ENCODE measurements at places on chromosomes 7 and 10.

- no peak for DNase-seq
These were observed 12.3 kb upstream of the CRPPA start for GRCh38 chr7:16433568-16434122.

- no peak for DNase-seq
These were observed 133.8 kb upstream of the ZNF92 start for GRCh38 chr7:65239707-65240352.

DNA sequence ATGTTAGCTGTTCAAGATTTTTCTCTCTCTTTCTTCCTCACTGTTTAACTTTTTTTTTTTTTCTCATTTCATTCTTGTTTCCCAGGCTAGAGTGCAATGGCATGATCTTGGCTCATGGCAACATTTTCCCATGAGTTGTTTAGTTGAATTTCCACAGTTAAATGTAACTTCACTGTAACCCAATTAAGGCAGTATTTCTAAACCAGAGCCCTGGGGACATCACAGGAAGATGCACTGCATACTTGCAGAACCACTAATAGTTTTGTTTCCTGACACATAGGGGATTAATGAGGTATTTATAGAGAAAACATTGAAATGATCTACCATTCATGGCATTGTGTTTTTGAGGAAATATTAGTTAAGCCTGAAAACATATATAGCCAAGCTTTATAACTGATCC is 795.6 kb upstream of the GHITM start:
- no peak for DNase-seq

GRCh38 chr7:20438694-20439376 is 108.1 kb downstream of the ITGB8 start:
- peak; percentile 6 for DNase-seq

- no peak for DNase-seq
These were observed 67.7 kb upstream of the ITGA8 start for GRCh38 chr10:15787426-15787825.

DNA sequence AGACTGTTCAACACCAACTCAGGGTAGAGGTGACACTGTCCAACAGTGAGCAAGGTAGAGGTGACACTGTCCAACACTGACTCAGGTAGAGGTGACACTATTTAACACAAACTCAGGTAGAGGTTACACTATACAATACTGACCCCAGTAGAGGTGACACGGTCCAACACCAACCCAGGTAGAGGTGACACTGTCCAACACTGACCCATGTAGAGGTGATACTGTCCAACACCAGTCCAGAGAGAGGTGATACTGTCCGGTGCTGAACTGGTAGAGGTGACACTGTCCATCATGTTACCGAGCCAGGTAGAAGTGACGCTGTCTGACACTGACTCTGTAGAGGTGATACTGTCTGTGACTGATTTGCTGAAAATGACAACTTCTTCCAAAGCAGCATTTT is 102.4 kb downstream of the GATA3 start:
- no peak for DNase-seq

GRCh38 chr10:128062331-128062880 is 63.8 kb downstream of the MKI67 start:
- DNase-seq: no peak

DNA sequence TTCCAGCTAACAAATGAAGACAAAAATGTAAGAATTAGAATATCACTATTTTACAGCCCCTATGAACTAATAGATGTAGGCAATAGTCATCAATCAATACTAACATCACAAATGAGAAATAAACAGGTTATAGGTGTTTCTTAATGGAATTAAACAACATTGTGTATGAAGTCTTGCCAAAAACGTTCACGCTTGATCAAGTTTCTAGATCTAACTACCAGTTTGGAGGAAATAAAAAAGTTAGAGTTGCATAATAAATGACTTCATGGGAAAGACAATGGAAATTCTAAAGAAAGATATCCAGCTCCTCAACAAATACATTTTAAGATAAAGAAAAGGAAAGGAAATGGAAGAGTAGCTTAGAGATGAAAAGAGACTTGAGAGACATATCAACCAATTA is 19.7 kb downstream of the TAC1 start:
- DNase-seq: no peak

GRCh38 chr7:40865441-40866233 is 730.8 kb downstream of the SUGCT start:
- DNase-seq: no peak

DNA sequence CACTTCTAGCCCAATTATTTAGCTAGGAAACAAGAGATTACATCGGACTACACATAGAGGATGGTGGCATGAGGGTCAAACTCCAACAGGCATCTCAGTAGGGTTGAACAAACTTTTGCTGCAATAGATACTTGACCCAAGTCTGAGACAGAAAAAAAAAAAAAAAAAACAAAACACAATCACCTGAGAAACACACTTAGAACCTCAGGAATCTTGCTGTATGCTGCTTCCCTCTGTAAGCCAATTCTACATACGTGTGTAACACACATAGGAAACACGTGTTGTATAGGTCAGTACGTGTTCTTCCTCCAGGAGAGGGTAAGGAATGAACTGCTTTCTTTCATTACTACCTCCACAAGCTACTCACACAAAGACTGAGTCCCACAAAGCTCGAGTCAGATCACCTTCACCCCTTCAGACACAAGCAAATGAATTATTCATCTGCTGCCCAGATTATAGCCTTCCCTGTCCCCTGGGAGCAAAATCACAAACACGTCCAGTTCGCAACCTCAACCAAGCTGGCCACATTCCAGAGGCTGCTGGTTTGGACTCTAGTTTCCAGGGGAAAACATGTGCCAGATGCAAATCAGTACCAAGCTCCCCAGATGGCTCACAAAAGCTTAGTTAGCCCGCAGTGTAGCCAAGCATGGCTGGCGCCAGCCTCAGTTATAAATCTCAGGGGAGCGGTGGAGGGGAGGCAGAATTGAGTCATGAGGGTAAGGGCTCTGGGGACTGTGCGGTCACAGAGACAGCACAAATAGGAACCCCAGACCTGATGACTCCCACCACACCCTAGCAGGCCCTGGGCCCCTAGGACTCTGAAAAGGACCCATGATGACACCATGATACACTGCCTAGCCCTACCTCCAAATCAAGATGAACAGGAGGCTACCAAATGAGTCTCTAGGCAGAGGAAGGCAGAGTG is 15.1 kb downstream of the PSAP start:
- DNase-seq: peak; percentile 95

- no peak for DNase-seq
These were observed 6.9 kb downstream of the C7orf57 start for GRCh38 chr7:48042216-48042615.

DNA sequence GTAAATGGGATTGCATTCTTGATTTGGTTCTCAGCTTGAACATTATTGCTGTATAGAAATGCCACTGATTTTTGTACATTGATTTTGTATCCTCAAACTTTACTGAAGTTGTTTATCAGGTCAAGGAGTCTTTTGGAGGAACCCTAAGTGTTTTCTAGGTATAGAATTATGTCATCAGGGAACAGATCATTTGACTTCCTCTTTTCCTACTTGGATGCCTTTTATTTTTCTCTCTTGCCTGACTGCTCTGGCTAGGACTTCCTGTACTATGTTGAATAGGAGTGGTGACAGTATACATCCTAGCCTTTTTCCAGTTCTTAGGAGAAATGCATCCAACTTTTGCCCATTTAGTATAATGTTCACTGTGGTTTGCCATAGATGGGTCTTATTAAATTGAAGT is 48.8 kb downstream of the ANXA8 start:
- no peak for DNase-seq

GRCh38 chr7:29619848-29620555 is 56.4 kb downstream of the PRR15 start:
- DNase-seq: no peak

- DNase-seq: no peak
These were observed 100.8 kb downstream of the LRRC18 start for GRCh38 chr10:48838834-48839233.

Measured in naive B cell (primary cell).